ENCODE measurements at places on chromosomes 1 and 21. TPM values are rescaled to one million over a fixed set of nuclear protein-coding genes. Genes with fewer than 3 reads are reported as not detected.
A peak's percentile ranks its signal among the peaks of the same experiment; 100 is the strongest.

The TMCC2 gene
- polyA plus RNA-seq = 0.27 TPM

The OR2L3 gene
- polyA plus RNA-seq = not detected

- peak overlapping the region; percentile 47 for H3K27ac ChIP-seq
- peak; percentile 88 for DNase-seq
- no peaks in the 10 kb centered on the region for H3K36me3 ChIP-seq
- peaks cover 94% of the 10 kb centered on the region for H3K4me1 ChIP-seq
- no peaks in the 10 kb centered on the region for H3K27me3 ChIP-seq
- peak overlapping the region; percentile 8 for H3K4me3 ChIP-seq
These were observed 8.0 kb upstream of the B4GALT3 start for GRCh38 chr1:161185282-161185682.

The S100A2 gene
- polyA plus RNA-seq = 1.0 TPM

The LRRC8B gene
- polyA plus RNA-seq = 18.0 TPM

All from CD4-positive, alpha-beta memory T cell (primary cell).